Left ventricle myocardium inferior (tissue), 1 donor: ENCODE measurements at places on chromosomes 7 and 10.

- DNase-seq, result no peak
These were observed 8.1 kb upstream of the TMEM72 start for GRCh38 chr10:44902941-44903545.

DNA sequence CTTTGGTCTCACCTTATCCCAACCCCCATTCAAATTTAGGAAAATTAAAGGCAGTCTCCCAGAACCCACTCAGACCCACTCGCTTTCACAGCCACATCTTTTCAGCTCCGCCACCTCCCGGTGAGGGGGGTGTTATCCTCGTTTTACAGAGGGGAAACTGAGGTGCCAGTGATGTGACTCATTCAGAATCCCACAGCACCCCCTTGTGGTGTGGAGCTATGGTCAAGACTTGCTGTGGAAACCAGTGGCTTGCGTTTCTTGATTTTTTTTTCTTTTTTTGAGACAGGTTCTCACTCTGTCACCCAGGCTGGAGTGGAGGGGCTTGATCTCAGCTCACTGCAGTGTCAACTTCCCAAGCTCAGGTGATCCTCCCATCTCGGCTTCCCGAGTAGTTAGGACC lies 27.6 kb downstream of the SLC35G1 start:
- no peak for DNase-seq

DNA sequence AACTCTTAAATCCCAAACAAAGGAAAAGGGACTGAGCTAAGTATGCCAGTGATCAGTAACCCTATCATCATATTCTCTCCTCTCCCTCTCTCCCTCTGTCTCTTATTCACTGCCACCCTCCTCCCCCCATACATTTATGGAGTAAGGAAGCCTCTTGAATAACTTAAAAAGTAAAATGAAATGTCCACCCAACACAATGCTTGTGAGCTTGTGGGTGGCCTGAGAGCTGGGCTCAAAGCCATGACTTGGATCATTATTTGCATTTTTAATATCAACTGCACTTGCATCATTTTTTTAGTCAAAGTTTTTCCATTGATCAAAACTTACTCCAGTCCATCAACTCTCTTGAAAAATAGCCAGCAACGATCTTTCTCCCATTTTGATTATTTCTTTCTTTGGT lies 46.8 kb downstream of the FAM107B start:
- no peak for DNase-seq

- no peak for DNase-seq
These were observed 63.1 kb downstream of the TMEM209 start for GRCh38 chr7:130141884-130142653.

DNA sequence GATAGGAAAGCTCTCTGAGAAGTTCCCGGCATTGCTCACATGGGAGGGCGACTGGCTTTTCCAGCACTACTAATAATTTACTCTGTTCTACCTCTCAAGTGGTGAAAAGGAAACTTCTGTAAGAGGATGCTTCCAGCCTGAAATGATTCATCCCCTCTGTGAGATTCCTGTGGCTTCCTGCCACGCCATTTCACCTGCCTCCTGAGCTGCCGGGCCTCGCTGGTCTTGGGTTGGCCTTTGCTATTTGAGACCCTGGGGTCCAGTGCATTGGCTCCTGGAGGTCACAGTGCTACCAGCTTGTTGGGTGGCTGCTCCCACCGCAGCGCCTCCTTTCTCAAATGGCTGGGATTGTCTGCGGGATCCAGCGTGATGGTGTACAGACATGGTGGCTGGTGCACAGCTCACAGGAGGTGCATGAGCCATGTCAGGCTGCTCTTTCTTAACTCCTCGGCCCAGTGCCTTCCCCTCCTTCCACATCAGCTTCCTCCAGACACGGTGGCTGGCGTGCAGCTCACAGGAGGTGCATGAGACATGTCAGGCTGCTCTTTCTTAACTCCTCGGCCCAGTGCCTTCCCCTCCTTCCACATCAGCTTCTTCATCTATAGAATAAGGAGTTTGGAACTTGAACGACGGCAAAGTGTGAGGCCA lies 42.9 kb upstream of the PCBD1 start:
- no peak for DNase-seq

DNA sequence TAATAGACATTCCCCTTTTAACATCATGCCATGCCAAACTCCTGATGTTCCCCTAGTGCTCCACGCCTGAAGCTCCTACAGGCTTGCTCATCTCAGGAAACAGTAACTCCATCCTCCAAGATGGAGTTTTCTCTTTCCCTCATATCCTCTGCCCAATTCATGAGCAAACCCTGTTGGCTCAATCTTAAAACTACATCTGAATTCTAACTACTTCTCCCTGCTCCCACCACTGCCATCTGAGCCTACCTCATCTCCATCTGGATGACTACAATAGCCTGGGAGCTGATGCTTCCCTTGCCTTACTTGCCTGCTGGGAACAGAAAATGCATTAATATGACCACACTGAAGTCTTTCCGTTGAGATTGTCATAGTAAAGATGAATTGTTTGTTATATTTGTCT lies 271.7 kb upstream of the MKLN1 start:
- DNase-seq, result no peak

GRCh38 chr10:132458586-132459300 lies 61.7 kb downstream of the PWWP2B start:
- DNase-seq, result no peak

- no peak for DNase-seq
These were observed 60.6 kb upstream of the LAMB1 start for GRCh38 chr7:108063520-108063933.

GRCh38 chr10:129646973-129647372 lies 179.9 kb downstream of the MGMT start:
- DNase-seq, result no peak
